T-helper 1 cell (primary cell): ENCODE measurements at places on chromosomes 2 and 18.

GRCh38 chr2:190722061-190722759, 73.3 kb downstream of the NAB1 start:
- DNase-seq, result no peak

GRCh38 chr2:121133551-121134319, 151.3 kb downstream of the TFCP2L1 start:
- no peak for DNase-seq

GRCh38 chr2:120769076-120769786, 33.6 kb downstream of the GLI2 start:
- DNase-seq, result no peak

DNA sequence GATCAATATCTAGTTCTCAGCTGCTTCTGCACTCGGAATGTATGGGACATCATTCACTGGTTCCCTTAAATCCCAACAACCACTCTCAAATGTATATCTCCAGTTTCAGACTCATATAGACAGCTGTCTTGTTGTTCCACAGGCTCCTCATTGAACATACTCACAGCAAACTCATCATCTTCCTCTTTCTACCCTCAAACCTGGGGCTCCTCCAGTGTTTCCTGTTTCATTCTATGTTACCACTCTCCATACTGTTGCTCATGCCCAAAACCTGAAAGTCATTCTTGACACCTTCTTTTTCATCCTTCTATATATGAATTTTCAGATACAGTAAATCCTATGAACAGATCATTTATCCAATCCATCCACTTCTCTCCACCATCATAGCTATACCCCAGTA, 18.7 kb upstream of the REL start:
- no peak for DNase-seq

DNA sequence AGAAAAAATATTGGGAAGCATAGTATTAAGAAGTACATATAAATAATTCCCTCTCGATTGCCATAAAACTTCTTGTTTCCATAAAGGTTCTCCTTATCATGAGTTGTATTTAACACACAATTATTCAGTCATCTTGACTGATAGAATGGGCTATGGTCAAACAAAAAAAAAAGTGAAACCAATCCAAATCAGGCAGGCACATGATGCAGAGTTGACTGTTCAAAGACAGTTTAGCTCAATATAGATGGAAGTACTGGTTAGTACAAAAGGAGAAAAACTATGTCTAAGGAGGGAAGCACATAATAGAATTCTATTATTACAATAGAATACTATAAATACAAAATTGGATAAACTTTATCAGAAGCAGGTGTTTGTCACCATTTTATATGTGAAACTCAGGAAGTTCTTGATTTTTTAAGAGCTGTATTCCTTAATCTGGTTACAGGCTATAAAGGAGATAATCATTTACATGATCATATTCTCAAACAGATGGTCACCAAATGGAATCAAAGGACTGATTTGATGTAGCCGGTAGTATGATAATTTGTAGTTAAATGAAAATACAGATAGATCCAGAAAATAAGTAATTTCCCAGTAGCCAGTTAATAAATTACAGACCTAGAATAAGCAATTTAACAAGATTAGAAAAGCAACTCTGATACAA, 18.2 kb upstream of the CALCRL start:
- DNase-seq, result no peak

GRCh38 chr2:118697781-118698180, 149.7 kb downstream of the EN1 start:
- DNase-seq, result no peak

GRCh38 chr18:77749089-77749488, 499.4 kb downstream of the GALR1 start:
- DNase-seq, result no peak

DNA sequence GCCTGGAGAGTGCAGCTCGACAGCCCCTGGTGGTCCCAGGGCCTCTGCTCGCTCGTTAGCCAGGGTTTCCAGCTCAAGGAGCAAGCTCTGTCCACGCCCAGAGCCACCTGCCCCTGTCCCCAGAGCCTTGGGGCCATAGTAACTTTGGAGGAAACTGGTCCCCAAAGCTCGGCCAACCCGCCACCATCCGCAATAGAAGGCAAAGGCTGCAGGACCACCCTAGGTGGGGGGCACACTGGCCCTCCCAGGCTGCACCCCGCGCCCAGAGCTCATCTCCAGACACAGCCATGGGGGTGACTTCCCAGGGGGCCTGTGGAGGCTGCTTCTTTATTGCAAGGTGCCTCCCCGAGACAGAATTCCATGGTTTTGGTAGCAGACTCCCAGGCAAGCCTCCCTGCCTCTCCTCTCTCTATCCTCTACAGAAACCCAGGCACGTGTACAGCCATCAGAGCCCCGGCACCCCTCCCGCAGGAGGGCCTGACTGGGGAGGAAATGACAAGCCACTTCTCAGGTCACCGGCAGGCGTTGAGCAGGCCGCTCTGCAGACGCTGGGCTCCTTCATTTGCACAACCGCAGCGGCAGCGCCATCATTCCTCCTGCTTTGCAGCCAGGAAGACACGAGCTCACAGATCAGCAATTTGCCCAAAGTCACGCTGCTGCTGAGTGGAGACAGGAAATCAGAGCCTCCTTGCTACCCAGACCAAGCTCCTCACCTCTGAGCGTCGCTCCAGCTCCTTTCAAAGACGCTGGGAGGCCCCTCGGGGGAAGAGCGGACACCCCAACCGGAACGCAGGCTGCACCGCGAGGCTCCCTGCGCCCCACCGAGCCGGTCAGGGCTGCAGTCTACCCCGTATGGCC, 80.2 kb downstream of the NDUFA10 start:
- DNase-seq, result no peak

DNA sequence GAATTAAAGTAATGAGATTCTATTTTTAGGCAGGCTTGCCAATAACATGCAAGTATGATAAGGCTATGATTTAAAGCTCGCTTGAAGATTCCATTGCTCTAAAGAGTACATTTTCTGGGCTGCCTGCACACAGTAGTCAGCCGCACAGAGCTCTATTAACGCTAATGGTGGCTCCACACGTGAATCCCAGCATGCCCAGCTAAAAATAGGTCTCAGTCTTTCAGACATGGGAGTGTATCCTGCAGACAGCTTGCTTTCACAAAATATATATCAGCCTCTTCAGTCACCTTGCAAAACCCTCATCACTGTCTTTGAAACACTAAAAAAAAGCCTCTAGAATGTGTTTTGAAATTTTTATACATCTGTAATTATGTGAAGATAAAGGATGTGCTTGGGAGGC, 418.1 kb downstream of the MTX2 start:
- DNase-seq, result no peak

GRCh38 chr2:130874512-130874911, 37.8 kb downstream of the ARHGEF4 start:
- DNase-seq, result no peak

- no peak for DNase-seq
Observed at GRCh38 chr2:105426626-105427292, 27.9 kb upstream of the FHL2 start.
